ENCODE measurements at places on chromosomes 4 and X.
A peak's percentile ranks its signal among the peaks of the same experiment; 100 is the strongest.

- DNase-seq: no peak
Measured at GRCh38 chr4:145404761-145405160, 76.9 kb upstream of the SMAD1 start.

DNA sequence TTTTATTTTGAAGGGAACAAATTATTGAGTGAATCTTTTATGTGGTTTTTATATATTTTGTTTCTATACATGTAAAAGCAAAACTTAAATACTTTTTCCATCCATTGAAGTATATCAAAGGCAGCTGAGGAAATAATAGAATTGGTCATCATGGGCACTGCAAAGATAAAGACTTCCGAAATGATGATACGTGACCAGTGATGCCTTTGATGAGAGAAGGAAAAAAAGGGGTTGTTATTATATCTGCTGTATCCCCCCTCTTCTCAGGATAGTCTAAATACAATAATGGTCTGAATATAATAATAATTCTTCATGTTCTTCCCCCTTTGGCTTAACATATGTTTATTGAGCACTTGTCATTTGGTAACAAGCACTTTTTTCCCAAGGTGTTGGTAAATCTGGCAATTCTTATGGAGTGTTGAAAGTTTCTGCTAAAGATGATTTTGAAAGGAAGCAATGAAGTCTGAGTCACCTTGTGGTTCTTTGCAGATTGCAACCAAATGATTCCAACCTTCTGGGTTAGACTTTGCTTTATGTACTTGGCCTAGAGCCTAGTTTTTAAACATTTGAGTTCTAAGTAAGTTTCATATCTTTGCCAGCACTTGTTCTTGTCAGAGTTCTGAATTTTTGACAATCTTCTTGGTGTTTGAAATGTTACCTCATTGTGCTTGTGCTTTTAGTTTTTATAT lies 60.8 kb downstream of the USP9X start:
- DNase-seq: no peak

- DNase-seq: no peak
Measured at GRCh38 chr4:150379454-150379853, 202.5 kb upstream of the MAB21L2 start.

- DNase-seq: no peak
Measured at GRCh38 chr4:24630937-24631336, 46.6 kb upstream of the DHX15 start.

DNA sequence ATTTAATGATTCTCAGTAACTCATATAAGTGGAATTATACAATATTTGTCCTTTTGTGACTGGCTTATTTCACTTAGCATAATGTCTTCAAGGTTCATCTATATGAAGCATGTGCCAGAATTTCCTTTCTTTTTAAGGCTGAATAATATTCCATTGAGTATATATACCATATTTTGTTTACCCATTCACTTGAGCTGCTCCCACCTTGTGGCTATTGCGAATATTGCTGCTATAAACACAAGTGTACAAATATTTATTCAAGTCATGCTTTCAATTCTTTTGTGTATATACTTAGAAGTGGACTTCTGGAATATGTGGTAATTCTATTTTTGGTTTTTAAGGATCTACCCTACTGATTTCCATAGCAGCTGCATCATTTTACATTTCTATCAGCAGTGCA lies 219.1 kb downstream of the MID1 start:
- no peak for DNase-seq

- DNase-seq: no peak
Measured at GRCh38 chr4:51858605-51859202, 15.8 kb downstream of the DCUN1D4 start.

DNA sequence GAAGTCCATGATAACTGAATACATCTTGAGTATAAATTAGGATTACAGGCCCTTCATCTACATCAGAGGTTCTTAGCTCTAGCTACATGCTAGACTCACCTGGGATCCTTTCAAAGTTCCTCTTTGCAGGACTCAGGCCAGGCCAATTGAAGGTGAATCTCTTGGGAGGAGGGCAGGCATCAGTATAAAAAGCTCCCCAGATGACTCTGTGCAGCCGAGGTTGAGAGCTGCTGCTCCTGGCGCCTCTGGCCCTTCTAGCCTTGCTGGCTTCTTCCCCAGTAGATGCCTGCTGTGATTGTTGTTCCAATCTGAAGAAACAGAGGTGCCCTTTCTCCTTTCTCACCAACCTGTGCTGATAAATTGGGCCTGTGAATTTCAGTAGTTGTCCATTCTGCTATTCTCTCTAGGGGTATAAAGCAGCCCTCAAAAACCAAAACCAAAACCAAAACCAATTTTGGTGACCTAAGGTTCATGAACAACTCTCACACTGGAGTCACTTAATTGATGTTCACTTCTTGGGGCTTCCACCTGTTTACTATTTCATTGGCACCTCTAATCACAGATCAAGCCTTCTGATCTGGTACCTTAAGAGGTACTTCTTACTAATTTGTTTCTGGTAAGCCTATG lies 78.7 kb downstream of the SUPT20HL2 start:
- DNase-seq: no peak

DNA sequence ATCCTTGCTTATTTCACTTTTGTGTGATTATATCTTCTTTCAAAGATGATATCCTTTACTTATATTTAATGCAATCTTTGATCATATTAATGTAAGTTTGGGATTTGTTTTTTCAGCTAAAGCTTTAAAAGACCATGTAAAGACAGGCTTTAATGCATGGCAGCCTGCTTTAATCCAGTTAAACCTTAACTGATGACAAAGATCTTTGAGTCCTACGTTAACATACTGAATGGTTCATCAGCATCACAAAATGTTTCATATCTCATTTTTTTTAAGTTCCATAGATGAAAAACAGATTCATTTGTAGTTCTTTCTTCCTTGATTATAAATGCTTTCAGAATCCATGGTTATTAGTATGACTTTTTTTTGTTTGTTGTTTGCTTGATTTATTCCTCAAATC lies 1102.8 kb downstream of the FSTL5 start:
- DNase-seq: no peak

- DNase-seq: no peak
Measured at GRCh38 chrX:118519411-118520215, 24.0 kb downstream of the DOCK11 start.

- no peak for DNase-seq
Measured at GRCh38 chr4:121943941-121944340, 7.9 kb downstream of the TRPC3 start.

GRCh38 chr4:99817309-99817890 lies 773 bp downstream of the DAPP1 start:
- DNase-seq: no peak

GRCh38 chrX:133005042-133005441 lies 46.6 kb upstream of the HS6ST2 start:
- no peak for DNase-seq

- DNase-seq: no peak
Measured at GRCh38 chr4:80922941-80923340, 107.6 kb upstream of the BMP3 start.

- no peak for DNase-seq
Measured at GRCh38 chr4:124343661-124344171, 368.8 kb downstream of the ANKRD50 start.

- DNase-seq: no peak
Measured at GRCh38 chrX:116873671-116874070, 410.9 kb upstream of the CT83 start.

DNA sequence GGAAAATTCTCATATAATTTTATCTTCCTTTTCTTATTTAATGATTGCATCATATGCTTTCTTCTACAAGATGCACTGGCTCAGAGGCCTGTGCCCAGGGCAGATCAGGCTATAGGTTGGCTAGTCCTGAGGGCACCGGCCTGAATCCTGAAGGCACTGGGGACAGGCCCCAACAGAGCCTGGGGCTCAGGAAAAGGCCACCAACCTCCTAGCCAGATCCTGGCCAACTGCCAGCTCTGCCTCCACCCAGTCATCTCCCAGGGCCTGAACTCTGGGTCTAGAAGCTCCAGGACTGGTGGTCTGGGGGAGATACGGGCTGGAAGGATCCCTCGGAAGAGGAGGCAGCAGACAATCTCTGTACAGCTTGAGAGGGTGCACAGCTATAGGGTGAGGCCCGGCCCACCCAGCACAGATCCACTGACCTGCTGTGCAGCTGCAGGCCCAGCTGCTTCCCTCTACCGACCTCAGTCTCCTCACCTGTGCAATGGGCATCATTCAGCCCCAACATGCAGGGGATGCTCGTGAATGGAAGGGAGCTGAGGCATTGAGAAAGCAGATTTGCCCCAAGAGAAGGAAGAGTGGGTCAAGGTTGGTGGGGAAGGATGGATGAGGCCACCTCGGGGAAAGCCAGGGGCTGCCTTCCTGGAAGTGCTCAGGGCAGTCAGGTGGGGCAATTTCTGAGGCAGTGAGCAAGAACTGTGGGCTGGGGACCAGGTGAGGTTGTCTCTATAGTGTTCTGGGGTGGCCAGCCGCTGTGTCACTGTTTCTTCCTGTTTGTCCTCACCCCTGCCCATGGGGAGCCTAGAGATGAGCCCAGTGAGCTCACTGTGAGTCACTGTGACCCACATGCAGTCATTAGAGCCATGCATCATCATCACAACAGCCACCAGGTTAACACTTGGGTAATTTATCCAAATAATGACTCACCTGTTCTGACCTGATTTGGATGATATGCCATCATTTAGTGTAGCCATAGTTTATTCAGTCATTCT lies 22.4 kb upstream of the XAGE2 start:
- no peak for DNase-seq

DNA sequence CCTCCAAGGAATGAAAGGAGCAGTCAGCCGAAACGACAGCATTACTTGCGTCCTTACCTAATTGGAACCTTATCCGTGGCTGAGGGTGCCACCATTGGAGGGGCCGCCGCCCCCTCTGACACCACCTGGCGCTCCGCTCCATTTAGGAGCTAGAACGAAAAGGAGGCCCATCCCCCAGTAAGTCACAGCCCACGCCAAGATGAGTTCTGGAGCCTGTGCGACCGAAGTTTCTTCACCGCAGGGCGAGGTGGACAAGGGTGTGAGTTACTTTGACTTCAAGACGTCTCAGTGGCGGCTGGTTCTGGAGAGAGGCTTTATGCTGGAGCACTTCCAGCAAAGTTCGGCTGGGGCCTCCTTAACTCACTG lies 729 bp upstream of the IRF2 start:
- peak; percentile 42 for DNase-seq

DNA sequence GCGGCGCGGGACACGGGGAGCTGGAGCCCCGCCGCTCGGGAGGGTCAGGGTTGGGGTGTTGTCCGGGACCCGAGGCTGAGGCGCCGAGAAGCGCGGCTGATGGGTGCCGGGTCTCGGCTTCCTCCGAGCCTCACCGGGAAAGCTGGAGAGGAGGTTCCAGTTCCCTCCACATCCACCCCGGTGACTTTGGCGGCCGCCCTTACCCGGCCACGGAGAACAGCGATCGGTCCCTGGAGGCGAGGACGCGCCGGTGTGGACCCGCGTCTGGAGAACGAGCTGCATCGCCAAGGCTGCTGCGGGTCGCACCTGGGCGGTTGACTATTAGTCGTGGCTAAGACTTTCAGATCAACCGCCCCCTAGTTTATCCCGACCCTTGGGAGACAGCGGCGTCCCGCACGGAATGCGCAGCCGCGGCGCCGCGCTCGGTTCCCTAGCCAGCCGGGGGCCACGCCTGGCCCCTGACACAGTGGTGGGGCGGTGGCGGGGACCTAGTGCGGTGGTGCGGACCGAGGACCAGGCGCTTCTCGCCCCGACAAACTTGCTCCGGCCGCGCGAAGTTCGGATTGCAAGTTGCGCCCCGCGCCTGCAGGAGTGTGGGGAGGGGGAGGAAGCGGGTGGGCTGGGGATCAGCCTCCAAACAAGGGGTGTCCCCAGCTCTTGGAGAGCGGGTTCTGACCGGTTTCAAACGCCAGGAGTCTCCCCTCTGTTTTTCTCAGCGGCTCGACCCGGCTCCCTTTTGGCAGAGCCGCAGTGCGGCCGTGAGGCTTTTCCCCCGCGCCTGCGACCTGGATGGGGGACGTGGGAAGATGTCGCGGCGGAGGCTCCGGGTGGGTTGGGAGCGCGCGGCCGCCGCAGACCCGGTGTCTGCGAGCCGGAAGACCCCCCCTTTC lies 568 bp downstream of the FHDC1 start:
- DNase-seq: no peak

DNA sequence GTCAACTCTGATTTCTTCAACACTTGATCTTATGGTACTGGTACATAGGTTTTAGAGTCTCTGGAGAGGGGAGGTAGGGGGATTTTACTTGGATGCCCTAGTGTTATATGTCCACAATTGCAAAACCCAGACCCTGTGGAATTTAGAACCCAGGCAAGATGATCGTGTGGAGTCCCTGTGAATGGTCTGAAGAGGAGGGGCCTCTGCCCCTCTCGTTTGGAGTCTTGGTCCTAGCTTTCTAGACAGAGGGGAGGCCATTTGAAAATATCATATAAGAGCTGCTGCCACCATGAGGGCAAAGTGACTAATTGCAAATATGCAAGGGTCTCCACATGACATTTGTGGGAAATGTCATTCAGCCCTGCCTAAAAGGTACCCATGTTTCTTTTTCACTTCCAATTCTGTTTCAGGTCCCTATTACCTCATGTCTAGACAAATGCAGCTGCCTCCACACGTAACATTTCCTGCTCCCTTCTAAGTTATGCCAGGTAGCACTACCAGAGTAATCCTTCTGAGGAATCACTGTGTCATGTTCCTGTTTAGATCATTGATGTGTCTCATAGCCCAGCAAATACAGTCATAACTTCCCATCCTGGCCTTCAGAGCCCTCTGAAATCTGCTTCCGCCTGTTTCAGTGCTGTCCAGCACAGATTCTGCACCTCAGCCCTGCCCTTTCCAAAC lies 126.8 kb downstream of the KLHL8 start:
- DNase-seq: no peak

DNA sequence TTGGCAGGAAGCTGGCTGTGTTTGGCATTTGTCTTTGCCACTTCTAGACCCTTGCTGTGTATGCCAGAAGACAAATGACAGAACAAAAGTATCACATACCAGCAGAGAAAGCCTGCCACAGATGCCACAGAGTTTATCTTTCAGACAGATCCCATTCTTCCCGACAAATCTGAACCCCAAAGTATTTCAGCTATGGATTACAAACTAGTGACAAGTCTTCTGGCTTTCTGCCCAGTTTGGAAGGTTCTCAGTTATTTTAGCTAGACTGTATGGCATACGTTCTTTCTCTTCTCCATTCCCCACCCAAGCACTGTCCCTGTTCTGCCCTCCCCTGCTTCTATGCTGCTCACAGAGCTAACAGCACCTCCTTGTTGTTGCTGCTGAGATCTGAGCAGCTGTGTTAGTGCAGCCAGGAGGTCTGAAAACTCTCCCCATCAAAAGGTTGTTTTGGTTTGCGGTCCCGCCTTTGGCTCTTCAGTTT lies 236.7 kb downstream of the FRAS1 start:
- no peak for DNase-seq

All from activated naive CD4-positive, alpha-beta T cell (primary cell).